ENCODE measurements at places on chromosomes 1 and 21.
A peak's percentile ranks its signal among the peaks of the same experiment; 100 is the strongest.

DNA sequence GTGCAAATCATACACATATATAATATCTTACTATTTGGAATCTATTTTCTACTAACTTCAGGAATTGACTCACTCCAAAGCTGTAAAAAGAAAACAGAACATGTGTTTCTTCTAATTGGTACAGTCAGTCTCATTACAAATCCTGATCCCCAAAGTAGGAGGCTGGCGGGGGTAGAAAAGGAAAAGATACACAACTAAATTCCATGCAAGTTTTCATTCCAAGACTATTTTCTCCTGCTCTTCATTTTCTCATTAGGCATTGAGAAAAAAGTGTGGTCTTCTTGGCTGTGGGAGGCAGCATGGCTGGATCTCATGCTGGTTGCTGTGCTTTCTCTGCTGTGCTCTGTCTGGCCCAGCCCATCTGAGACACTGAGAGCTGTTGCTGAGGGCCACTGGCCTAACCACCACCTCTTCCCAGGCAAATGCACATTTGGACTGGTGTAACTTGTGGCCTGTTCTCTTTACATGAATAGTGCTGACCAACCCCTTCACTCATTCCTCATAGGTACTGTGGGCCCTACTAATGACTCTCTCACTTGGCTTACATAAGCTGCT is 1107.5 kb upstream of the B3GALT2 start:
- DNase-seq, result no peak

- no peak for DNase-seq
Observed at GRCh38 chr1:24383381-24383940, 30.1 kb downstream of the STPG1 start.

- DNase-seq, result peak; percentile 43
Observed at GRCh38 chr1:2801535-2802291, at the start of gene TTC34. TTC34 (minus strand) TSS chr1:2801693; CDS start chr1:2800827, 866 bp downstream.

GRCh38 chr1:203765029-203765837 is at the start of gene LAX1:
LAX1 (plus strand) TSS chr1:203765183; CDS start chr1:203765566, 383 bp downstream.
- DNase-seq, result peak; percentile 84

DNA sequence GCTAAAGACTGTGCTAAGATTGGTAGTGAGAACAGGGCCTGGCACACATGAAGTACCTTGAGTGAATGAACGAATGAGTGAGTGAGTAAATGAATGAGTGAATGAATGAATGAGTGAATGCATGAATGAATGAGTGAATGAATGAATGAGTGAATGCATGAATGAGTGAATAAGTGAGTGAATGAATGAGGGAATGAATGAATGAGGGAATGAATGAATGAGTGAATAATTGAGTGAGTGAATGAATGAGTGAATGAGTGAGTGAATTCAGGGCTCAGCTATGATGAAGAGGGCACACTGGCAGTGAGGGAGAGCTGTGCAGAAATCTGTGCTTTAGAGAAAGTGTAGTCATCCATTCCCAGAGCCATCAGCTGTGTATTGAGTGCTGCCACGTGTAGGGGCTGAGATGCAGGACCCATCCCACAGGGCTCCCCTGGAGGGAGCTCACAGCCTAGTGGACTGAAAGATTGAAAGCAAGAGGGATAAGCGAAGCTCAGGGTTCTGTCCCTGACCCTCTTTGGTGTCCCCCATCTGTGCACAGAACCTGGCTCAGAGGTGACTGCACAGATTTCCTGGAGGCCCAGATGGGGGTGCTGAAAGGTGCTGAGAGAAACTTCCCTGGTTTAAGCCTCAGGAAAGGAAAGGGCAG is 217.9 kb upstream of the VAMP3 start:
- DNase-seq, result no peak

- peak; percentile 48 for DNase-seq
Observed at GRCh38 chr1:36350659-36351226, 27.3 kb upstream of the EVA1B start.

DNA sequence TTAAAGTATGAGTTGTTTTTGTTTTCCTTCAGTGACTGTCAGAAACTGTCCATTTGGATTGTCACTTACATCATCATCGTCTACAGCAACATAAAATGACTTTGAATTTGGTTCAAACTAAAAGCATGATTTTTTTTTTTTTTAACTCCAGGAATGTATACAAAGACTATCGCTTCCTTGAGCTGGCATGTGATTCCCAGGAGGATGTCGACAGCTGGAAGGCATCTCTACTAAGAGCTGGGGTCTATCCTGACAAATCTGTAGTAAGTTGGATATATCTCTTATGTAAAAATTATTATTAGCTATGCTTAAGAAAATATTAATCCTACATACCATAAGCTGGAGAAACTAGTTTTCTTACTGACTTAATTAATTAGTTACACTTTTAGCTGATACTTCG is 111.9 kb upstream of the C1orf105 start:
- no peak for DNase-seq

DNA sequence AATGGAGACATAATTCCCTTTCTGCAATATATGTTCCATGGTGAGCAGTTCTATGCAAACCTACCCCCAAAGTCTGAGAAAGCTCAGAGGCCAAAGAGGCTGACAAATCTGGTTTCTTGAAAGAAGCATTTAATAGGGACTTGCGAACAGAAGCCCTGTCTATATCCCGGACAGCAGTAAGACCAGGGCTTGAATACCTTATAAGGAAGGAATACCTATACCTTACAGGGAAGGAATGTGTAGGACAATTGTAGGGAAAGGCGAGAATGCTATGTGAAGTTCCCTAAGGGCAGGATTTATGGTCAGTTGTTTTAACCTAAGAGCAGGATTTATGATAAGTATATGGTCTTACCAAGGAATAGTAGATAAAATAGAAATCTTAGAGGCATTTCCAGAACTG is 5.0 kb upstream of the SLC41A1 start:
- no peak for DNase-seq

DNA sequence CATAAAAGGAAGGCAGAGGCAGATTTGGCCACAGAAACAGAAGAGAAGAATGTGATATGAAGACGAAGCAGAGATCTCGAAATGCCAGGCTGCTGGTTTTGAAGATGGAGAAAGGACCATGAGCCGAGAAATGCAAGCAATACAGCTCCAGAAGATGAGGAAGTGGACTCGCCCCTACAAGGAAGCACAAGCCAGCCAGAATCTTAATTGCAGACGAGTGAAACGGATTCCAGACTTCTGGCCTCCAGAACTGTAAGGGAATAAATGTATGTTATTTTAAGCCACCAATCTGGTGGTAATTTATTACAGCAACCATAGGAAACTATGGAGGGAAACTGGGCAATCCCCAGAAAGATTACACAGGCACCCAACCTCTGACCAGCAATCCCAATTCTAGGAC is 24.1 kb downstream of the TARBP1 start:
- no peak for DNase-seq

GRCh38 chr1:21547876-21548275 is 38.7 kb downstream of the ALPL start:
- DNase-seq, result no peak

GRCh38 chr1:226525750-226526149 is 22.8 kb upstream of the STUM start:
- DNase-seq, result no peak

GRCh38 chr21:27649323-27649722 is 682.4 kb upstream of the ADAMTS5 start:
- no peak for DNase-seq

- no peak for DNase-seq
Observed at GRCh38 chr1:68011657-68012375, 38.6 kb downstream of the DIRAS3 start.

GRCh38 chr1:20061866-20062265 is 8.1 kb upstream of the PLA2G5 start:
- DNase-seq, result no peak

DNA sequence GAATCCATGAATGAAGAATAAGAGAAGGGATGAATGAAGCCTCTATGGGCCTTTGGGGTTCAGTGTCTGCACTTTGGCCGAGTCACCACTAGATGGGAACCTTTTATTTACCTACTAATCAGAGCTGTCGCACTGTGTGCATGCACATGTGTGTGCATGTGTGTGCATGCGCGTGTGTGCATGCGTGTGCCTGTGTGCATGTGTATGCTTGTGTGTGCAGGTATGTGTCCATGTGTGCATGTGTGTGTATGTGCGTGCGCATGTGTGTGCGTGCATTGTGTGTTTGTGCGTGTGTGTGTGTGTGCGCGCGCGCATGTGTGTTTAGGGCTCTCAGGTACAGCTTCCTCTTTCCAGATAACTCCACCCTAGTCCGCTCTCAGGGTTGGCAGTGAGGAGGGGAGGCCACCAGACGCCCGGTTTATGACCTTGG is 20.4 kb upstream of the UBXN10 start:
- no peak for DNase-seq

- no peak for DNase-seq
Observed at GRCh38 chr1:208268541-208269337, 24.6 kb upstream of the PLXNA2 start.
